HT-29 (cell line): ENCODE measurements at places on chromosomes 12 and 14. TPM values are rescaled to one million over a fixed set of nuclear protein-coding genes. Genes with fewer than 3 reads are reported as not detected.
A peak's percentile ranks its signal among the peaks of the same experiment; 100 is the strongest.

DNA sequence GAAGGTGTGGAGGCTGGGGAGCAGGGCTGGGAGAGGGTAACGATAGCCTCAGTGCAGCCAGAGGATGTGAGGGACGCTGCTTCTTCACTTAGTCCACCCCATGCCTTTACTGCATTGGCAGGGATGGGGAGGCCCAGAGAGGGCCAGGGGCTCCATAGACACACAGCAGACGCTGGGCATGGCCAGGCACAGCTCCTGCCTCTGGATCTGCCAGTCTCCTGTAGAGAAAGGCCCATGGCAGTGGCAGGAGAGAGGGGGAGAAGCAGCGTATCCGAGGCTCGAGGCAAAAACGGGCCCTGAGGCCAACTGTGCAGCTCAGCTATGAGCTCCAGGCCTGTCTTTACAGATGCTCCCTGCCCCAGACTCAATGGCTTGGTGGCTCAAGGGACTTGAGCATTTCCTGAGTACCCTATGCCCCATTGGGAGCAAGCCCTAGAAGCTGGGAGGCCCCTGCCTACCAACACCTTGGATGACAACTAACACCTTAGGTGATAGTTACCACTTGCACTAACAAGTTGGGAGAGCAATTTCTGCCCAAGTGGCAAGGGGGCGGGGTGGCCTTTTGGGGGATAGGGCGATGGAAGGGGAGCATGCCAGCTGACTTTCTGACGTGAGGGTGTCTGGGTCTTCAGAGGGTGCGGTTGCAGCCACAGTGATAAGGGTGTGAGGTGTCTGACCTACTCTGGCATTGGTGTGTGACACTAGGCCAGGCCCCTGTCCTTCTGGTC, 5.0 kb upstream of the LBHD2 start:
- DNase-seq = no peak

- no peak for DNase-seq
Observed at GRCh38 chr14:92625213-92625612, 111.6 kb downstream of the RIN3 start.

The TMEM52B gene
- not detected in 2 replicates for total RNA-seq

DNA sequence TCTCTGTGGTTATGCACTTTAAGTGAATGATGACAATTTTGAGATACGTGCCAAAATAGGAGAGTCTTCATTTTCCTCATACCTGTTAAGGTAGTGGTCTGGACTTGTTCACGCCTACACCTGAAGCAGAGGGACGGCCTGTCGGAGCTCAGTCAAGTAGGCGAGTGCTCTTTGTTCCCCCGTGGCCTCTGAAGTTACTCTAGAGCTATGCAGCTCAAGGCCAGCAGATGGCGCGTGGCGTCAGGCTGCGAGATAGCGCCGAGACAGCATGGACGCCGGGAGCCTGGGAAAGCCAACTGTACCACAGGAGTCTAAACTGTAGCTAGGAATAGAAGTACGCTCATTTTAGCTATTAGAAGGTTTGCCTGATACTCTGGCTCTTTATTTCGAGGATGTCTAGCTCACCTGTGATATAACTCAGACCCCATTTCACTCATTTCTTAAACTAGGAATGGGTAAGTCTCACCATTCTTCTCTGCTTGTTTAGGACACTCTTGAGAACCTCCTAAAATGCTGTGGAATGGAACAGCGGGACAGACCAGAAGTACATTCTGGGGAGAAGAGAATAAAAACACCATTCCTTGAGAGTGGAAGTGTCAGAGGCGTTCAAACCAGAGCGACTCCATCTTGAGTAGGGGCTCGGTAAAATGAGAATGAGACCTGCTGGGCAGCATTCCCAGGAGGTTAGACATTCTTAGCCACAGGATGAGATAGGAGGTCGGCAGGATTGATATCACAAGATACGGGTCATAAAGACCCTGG, 267.4 kb upstream of the HMGA2 start:
- DNase-seq = peak; percentile 88

- DNase-seq = no peak
Observed at GRCh38 chr14:94161981-94162380, 12.1 kb upstream of the PPP4R4 start.

DNA sequence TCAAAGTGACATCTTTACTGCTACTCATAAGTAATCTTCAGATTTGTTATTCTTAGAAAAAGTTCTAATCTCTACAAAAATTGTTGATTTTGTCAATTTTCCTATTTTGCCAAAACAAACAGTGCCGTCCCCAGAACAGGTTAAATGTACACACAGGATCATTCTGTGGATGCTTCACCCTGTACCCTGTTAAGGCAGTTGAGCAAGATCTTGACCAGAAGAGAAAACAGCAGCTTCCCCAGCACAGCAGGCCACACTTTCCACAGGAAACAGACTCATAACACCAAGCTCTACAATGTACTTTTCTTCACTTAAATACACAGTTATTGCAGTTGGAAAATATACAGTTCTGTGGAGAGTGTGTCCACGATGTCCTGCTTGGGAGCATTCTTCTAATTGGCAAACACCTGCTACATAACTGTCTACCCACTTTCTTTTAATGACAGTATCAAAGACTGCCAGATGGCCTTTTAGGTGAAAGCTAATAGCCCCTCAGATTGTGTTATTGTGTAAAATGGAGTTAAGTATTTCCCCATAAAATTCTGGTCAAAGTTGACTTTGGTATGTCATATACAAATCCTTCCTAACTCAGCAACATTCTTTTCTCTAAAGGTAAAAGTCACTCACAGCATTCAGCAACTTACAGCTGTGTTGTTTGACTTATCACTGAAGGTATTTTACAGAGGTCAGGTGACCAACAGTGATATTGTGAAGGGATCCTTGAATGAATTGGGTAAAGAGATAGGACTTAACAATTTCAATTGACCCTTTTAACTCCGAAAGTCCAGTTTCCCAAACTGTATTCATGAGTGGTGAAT, 77.0 kb downstream of the SEC23A start:
- no peak for DNase-seq

DNA sequence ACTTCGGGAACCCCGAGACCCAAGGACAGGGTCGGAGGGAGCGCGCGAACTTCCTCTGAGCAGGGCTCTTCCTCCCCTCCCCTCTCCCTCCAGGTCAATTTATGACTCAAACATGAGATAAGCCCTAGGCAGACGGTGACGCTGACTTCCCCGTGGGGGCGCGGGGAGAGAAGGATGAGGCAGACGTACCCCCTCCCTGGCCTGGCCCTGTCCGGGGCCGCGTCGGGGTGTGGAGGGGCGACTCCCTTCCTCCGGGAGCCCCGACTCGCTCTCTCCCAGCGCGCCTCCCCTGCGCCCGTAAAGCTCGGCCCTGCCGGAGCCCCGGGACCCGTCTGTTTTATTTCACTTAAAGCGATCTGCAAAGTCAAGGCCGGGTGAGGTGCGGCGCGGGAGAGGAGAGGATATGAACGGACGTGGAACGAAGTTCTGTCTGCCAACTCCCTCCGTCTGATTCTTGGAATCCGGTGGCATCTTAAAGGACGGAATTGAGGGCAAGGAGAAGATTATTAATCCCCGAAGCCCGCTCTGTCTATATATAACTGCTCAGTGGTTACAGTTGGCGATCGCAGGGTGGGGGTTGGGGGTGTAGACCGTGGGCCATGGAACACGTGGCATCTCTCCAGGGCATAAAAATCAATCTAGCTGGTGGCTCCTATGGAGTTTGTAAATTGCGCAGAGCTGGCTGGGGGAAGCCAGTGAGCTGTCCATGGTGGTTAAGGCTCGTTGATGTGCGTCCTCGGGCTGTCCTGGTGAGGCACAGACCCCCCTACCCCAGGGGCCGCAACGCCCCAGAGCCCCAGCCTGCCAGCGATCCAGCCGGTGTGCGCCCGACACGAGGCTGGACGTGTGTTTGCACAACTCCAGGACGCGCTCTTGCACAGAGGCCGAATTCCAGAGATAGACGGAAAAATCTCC, 2.9 kb upstream of the PTHLH start:
- peak; percentile 40 for DNase-seq

DNA sequence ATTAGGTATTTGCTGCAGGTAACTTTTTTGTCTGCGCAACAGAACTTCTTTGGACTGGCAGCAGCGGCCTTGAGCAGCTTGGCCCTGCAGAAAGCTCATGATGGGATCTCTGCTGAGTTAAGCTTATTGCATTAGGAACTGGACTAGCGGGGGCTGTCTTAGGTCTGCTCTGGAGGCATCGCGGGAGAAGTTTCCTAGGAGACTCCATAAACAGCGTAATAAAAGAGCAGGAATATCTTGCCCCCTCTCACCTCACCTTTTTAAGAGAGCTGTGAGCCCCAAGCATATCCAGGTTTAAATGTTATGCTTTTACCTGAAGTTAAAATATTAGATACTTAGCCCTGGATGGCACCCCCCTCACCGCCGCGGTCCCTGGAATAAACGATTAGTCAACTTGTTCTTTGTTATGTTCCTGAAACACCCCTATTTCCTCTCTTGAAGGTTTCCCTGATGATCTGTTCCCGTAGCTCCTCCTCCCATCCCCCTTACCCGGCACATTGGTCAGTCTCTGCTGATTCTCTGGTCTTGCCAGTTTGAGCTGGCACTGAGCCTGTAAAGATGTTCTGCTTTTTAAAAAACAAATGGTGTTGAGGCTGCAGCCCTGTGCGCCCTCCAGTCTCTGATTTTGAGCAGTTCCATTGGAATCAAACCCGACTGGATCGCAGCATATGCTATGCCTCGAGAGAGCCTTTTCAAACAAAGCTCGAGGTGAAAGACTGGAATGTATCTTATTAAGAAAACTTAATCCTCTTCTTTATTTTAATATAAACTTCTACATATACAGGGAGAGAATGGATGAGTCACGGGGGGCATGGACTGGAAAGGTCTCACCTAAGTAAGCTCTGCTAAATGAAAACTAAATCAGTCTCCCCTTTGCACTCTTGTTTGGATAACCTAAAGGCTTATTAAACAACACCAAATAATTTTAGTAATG, 1.9 kb downstream of the MLXIP start:
- peak; percentile 74 for DNase-seq

DNA sequence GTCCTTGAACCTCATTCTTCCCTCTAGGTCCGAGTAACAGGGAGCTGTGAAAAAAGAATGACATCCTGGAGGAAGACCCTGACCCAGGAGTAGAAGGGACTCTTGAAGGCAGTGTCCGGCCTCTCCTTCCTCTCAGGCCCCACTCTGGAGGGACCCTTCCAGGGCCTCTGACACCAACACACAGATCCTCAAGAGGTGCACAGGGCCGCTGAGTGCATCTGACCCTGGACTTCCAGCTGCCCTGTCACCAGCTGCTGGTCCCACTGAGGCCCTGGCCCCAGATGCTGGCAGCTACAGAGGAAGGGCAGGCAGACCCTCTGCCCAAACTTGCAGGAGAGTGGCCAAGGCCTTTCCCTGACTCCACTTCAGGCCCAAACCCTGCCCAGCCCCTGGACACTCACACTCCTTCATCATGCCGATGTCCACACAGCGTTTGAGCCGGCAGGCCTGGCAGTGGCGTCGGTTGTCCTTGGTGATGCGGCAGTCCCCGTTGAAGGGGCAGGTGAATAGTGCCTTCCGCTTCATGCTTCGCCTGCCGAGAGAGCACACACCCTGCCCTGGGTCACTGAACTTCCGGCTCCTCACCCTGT, 40.1 kb downstream of the VDR start:
- DNase-seq = no peak

- no peak for DNase-seq
Observed at GRCh38 chr12:3992945-3993344, 119.7 kb upstream of the PARP11 start.

DNA sequence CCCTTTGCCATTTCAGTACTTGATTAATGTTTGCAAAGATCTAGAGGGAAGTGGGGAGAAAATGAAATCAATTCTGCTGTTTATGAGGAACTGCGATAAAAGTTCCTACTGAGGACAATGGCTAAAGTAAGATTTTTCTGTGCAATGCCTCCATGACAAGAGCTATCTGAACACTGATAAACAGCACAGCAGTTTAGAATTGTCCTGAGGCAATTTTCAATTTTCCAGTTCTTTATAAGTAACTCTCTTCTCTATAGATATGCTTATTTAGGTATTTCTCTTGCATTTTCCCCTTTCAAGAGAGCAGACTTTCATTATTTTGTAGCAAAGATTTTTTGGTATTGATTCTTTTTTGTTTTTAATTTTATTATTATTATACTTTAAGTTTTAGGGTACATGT, 34.6 kb upstream of the TMTC2 start:
- no peak for DNase-seq

GRCh38 chr14:69673104-69673503, 61.7 kb downstream of the SUSD6 start:
- DNase-seq = no peak

The CLEC4D gene
- not detected in 2 replicates for total RNA-seq
